Glomerular endothelial cell (primary cell): ENCODE measurements at places on chromosomes 2 and 18.

DNA sequence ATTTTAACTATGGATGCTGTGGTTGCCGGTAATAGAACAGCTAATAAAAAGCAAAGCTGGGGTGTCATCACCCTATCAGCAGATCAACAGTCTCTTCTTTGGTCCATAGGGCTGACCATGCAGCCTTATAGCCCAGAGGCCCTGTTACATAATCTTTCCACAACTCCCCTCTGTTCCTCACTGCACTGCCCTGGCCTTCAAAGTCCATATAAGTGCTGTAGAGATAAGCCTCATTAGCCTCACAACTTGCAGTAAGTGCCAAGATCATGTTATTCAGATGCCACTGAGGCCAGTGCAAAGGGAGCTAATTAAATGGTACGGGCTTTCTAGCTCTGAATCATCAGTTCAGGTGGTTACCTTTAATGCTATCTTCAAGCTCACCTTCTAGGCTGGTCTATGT is 89.7 kb upstream of the CXCR4 start:
- DNase-seq = no peak

DNA sequence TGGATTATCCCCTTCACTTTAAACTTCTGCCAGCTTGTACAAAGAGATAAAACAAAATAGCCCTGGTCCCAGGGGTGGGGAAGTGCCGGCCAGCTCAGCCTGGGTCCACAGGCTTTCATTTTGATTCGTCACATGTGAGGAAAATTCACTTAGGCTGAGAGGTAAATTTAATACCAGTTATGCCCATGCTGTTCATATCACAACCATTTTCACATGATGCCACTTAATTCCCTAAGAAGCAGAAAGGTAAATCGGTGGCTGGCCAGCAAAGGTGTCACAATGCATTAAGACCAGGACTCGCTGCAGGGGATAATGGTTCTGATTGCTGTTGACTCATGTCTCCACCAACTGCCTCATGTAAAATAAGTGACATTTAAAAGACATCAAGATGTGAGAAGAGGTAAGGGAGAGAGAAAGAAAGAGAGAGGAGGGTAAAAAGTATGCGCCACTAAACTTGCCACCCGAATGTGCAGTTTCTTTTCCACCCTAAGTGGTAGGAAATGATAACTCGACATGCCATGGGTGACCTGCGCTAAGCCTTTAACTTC is 261.0 kb upstream of the SIX3 start:
- no peak for DNase-seq

GRCh38 chr2:40004336-40004735 is 225.3 kb upstream of the THUMPD2 start:
- DNase-seq = no peak

DNA sequence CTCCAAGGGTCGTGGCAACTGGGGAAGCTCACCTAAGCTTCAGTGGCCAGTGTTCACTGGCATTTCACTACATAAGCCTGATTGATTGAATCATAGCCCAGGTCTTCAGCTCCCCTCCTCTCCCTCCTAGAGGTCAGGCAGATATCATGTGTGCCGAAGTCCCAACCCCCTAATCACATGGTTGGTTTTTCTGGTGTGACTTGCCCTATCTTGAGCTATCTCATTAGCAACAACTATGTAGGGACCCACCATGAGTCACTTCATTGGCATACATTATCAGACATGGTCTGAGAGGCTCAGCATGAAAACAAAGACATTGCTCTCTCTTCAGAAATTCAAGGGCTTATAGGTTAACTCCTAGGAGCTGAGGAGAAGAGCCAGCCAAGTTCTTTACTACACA is 76.8 kb downstream of the LYPD1 start:
- DNase-seq = no peak

DNA sequence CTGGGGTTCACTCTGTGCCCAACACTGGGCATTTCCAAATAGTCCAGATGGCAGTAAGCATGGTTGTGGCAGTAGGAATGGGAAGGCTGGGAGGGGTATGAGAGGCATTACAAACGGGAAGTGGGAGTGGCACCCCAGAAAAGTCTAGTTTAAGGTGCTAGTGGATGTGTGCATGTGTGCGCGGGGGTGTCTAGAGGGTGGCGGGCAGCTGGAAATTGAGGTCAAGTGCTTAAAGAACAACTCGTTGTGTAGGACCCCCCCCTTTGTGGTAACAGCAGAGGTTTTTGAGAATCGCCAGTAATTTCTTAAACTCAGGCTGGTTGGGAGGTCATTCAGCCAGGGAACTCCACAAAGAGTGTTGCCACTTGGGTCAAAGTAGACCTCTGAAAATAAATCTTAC is 69.9 kb downstream of the RHBDD1 start:
- no peak for DNase-seq

- no peak for DNase-seq
Measured at GRCh38 chr2:177192788-177193187, 19.8 kb upstream of the HNRNPA3 start.

DNA sequence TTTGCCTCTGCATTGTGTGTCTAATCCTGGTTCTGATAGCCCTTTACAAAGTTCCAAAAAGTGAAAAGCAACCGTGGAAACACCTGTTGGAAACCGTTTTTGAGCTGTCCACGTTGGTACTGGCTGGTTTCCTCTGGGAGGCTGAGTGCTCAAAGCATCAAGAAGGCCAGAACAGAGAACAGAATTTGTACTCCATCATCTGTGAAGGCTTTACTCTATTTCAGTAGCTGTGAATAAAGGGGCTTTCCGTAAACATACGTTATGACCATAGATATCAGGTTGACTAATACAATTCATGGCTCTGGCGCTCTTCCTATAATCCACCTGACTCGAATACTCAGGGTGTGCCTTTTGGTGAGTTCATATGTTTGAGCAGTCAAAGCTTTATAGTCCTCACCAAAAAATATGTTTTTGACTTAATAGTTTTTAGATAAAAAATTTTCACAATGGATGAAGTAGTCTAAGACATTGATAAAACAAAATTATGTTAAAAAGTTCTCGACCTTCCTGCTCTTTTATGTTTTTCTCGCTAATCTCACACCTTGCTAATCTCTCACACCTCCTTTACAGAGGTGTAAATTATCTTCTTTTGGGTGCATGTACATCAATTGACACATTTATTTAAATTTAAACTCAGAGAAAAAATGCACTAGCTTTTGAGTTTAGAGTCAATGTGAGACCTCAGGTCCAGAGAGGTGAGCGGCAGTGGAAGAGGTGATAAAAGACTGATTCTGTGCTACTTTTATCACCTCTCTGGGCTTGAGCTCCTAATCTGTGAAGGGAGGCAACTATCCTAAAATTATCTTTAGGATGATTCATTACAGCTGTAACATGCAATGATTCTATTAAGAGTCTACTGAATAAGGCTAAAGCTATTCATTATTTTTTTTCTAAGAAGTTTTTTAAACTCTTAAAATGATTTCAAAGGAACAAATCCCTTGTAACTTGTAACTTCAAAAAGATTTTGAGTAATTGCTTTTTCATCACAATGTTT is 65.3 kb downstream of the CXCR4 start:
- no peak for DNase-seq
